ENCODE measurements at places on chromosomes 3 and 15.
A peak's percentile ranks its signal among the peaks of the same experiment; 100 is the strongest.

GRCh38 chr15:41020311-41020710, 67.0 kb downstream of the CHAC1 start:
- DNase-seq = no peak

- DNase-seq = no peak
Observed at GRCh38 chr3:162328649-162329048, 832.0 kb downstream of the OTOL1 start.

DNA sequence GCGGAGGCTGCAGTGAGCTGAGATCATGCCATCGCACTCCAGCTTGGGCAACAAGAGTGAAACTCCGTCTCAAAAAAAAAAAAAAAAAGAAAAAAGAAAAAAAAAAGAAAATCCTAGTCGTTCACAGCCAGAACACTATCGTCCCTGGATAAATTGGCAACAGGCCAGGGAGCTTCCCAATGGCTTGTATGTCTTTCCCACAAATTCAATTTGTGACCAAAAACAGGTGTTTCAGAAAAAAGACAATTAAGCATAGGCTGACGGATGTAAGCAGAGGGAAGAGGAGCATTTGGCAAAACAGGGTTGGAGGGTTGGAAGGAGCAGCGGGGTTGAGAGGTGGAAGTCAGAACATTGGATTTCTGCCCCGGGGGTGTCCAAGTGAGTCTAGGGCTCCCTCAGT, 8.5 kb downstream of the EPB42 start:
- DNase-seq = no peak

- DNase-seq = no peak
Observed at GRCh38 chr3:31498791-31499190, 33.9 kb upstream of the STT3B start.

DNA sequence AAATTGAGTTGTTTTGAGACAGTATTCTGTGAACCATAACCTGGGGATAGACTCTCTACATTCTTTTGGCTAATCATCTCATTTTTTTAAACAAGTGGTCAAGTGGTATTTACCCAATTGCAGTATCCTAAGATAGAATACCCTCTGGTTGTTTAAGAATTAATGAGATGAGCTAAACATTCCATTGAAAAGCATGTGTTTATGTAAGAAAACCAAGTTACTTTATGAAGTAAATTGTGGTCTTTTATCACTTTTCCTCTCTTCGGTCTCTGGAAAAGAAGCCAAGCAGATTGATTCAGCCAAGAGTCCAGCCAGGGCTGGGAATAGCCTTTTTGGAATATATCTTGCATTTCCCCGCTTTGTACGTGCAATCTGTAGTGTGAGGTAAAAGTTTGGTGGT, 185.7 kb upstream of the TOPAZ1 start:
- peak; percentile 31 for DNase-seq

GRCh38 chr15:28990390-28990789, 104.6 kb downstream of the APBA2 start:
- DNase-seq = no peak

DNA sequence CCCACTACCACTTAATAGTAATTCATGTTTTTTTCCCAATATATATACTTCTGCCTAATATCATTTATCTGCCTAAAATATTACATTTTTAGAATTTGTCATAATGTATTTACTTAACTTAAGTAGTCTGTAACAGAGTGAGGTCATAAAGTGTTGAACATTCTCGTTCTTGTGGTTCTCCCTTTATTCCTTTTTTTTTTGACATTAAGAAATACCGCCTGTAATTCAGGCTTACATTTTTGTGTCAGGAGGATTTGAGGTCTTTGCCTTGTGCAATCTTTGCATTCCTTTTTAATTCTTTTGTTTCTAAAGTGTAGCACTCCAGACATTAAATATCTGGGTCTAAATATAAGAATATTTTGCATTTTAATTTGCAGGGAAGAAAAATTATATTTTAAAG, 315.4 kb downstream of the PTPRG start:
- DNase-seq = peak; percentile 84

GRCh38 chr3:140292170-140292569, 357.2 kb downstream of the CLSTN2 start:
- DNase-seq = peak; percentile 31

GRCh38 chr3:143383421-143383820, 263.9 kb downstream of the CHST2 start:
- DNase-seq = no peak

GRCh38 chr3:12574661-12575060, 17.8 kb downstream of the MKRN2 start:
- DNase-seq = no peak

GRCh38 chr15:23998056-23998455, 311.0 kb upstream of the NDN start:
- DNase-seq = no peak

- peak; percentile 89 for DNase-seq
Observed at GRCh38 chr3:155572085-155572484, 172.8 kb downstream of the PLCH1 start.

DNA sequence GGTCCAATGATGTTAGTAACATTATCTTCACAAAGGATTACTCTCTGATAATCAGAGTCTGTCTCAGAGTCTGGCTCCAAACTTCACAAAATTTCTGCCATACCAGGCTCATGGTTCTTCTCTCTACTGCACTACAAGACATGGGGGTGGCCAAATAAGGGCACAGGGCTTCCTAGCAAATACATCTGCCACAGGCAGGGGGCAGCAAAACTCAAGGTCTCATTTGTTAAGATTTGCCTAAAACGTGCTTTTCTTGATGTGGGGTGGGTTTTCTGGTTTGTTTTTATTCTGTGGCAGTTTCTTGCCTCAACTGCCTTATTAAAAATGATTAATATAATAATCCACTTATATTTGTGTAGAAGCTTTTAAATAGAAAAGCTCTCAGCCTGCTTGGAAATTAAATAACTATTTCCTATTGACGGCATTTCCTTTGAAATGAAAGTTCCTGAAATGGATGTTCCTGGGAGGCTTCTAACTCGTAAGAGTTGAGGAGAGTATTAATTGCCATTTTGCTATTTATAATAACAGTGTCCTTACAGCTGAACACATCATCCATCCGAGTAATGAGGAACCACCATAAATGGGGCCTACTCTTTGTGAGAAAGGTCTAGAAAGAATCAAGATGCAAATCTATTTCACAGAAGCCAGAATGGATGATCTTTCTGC, 53.8 kb downstream of the SST start:
- peak; percentile 52 for DNase-seq

- peak; percentile 8 for DNase-seq
Observed at GRCh38 chr3:147616998-147617619, 207.9 kb downstream of the ZIC1 start.

DNA sequence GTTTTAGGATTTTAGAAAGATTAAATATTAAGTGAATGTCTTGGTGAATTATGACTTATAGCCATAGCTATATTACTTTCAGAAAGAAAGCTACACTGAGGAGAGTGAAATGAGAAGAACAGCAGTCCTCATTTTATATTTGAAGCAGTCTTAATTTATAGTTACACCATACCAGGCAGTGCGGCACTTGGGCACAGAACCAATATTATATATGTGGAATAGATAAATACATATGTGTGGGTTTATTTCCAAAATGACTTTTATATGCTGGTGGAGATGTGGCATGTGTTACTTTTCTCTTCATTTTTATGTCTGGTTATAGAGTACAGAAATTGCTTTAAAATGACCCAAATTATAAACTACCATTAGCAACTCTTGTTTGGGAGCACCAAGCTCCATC, 759.5 kb downstream of the GRM7 start:
- DNase-seq = no peak

- no peak for DNase-seq
Observed at GRCh38 chr3:150912501-150912900, 7.3 kb upstream of the MINDY4B start.

GRCh38 chr3:146948186-146948585, 343.0 kb upstream of the PLSCR5 start:
- DNase-seq = no peak

DNA sequence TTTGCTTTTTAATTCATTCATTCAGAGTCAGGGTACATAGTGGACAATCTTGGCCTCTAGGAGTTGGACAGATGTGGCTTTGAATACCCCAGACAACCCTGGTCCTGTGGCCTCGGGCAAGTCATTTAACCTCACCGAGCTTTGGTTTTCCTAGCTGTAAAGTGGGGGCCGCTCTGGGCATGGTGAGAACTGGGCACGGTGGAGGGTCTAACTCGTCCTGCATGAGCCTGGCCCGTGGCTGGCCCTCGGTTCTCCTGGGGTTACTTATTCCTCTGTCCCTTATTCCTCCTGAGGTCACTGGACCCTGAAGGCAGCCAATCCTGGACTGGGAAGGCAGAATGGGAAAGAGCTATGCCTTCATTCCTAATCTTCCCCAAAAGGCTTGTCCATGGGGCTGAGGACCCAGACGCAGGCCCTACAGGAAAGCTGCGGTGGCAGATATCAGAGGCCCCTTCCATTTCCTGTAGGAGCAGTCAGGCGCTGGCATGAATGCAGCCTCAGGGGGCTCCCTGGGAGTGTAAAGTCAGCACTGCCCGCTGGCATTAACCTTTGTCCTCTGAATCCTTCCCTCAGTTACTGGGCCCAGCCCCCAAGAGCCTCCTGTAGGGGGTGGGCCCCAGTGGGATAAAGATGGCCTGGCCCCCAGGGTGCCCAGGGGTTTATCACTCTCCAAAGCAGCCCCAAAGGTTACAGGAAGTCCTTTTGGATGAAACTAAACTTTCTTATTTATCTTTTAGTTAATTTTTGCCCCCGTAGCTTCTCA, 17.9 kb upstream of the SEC13 start:
- DNase-seq = no peak

- no peak for DNase-seq
Observed at GRCh38 chr3:34077417-34078195, 279.2 kb downstream of the PDCD6IP start.

DNA sequence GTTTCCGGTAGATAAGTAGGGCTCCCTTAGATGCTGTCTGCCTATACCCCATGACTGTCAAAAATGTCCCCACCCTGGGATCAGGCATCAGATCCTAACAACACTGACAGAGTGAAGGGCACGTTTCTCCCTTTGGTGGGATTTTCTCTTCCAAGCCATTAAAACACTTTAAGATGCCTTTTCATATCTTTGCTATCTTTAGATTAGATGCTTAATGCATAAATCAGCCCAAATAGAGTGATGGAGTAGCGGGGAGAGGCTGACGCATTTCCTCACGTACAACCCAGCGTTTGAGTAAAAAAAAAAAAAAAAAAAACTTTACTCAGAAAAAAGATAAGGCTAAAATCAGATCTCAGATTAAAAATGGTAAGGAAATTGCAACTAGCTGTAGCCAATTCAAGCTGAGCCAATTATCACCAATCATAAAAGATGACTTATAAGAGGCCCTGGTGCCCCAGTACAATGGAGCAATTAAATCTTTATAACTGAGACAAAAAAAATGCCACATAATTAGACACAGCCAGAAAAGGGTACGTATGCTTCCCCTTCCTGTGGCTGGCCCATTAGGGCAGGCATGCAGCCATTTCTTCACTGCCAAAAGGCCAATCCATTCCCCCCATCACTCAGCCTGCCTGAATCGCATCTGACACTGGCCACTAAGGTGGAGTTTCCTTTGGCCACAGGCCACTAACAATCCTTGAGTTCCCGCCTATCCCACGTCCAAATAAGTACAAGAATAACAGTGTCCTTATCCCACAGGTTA, 45.0 kb downstream of the RFTN1 start:
- DNase-seq = no peak

- peak; percentile 96 for DNase-seq
Observed at GRCh38 chr3:151976211-151977050, 103.0 kb downstream of the SUCNR1 start.

- no peak for DNase-seq
Observed at GRCh38 chr3:158249183-158249582, 139.3 kb downstream of the RSRC1 start.
